CD4-positive, alpha-beta memory T cell (primary cell): ENCODE measurements at places on chromosomes 2 and 18. TPM values are rescaled to one million over a fixed set of nuclear protein-coding genes. Genes with fewer than 3 reads are reported as not detected.

Gene UGT1A5
- total RNA-seq: not detected

Gene CDK15
- total RNA-seq: not detected

Gene LTBP1
- not detected for total RNA-seq

Gene UGT1A1
- total RNA-seq: not detected

Gene LGALSL
- not detected for total RNA-seq

Gene LDLRAD4
- total RNA-seq: 63.0 TPM

Gene DAW1
- not detected for total RNA-seq

Gene ACADL
- total RNA-seq: not detected

Gene KLHL14
- total RNA-seq: not detected

Gene CRYGC
- total RNA-seq: not detected

Gene PLGLB2
- total RNA-seq: 3.3 TPM

Gene CYP27A1
- 8.1 TPM for total RNA-seq

Gene POTEC
- not detected for total RNA-seq

Gene DTNA
- 0.58 TPM for total RNA-seq

Gene CDCA7
- total RNA-seq: 2.9 TPM

Gene ADD2
- total RNA-seq: 0.94 TPM

Gene SOWAHC
- total RNA-seq: 1.4 TPM

Gene GPAT2
- 2.9 TPM for total RNA-seq

Gene IL37
- total RNA-seq: not detected

Gene ITGB6
- total RNA-seq: not detected

Gene GDF7
- total RNA-seq: 0.19 TPM

Gene MYO5B
- not detected for total RNA-seq

Gene SERPINB13
- total RNA-seq: not detected
